Fibroblast of pulmonary artery (primary cell): ENCODE measurements at places on chromosomes 7 and 10.

DNA sequence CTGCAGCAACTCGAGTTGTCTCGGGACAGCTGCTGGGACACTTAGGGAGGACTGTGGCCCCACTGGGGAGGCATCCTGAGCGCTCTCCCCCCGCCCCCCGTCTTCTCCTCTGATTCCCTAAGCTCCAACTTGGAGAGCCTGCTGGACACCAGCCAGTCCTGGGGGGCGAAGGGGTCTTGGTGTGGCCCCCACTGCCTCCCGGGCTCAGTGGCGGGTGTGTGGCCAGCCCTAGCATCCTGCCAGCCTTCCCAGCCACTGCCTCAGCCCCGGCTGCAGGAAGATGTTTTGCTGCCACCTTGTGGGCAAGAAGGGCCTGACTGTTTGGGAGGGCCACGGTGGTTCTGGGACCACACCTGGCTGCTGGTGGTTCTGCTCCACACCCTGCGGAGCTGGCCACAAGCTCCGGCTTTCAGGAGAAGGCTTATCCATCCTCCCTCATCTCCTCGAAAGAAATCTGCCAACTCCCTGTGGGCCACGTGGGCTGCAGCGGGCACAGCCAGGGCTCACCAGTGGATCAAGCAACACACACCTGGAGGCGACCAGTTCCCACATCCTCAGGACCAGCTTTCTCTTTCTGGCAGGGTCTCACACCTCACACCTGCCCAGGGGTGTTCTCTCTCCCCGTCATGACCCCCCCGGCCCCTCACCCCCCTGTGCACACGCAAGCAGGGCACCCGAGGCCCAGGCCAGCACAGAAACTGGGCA lies 24.8 kb downstream of the AGAP3 start:
- peak; percentile 73 for DNase-seq

DNA sequence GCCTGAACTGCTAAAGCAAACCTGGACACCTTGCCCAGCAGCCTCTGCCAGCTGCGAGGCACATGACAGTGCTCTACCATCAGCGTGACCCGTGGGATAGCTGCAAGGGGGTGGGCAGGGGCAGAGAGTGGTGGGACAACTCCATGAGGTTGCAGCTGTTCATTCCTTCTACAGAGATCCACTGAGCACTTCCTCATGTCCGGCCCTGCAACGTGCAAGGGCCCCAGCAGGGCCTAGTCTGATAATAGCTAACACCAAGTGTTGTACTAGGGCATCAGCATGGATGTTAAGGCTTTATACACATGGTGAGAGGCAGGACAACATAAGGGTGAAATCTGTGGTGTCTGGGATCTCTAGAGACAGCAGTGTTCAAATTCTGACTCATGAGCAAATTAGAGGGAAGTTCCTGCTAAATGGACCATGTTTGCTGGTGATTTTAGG lies 14.3 kb downstream of the NOD1 start:
- DNase-seq: no peak

GRCh38 chr10:60139290-60139689 lies 232.9 kb upstream of the CCDC6 start:
- DNase-seq: no peak

- DNase-seq: no peak
Observed at GRCh38 chr7:130393841-130394411, 13.6 kb downstream of the CPA1 start.

- DNase-seq: no peak
Observed at GRCh38 chr10:69363666-69364065, 53.1 kb downstream of the TACR2 start.

- DNase-seq: peak; percentile 46
Observed at GRCh38 chr7:139855498-139856270, 26.6 kb downstream of the TBXAS1 start.

- peak; percentile 26 for DNase-seq
Observed at GRCh38 chr7:21941611-21942141, 4.0 kb downstream of the CDCA7L start.

GRCh38 chr10:109218207-109218606 lies 705.1 kb downstream of the XPNPEP1 start:
- DNase-seq: no peak

- DNase-seq: peak; percentile 16
Observed at GRCh38 chr10:52198540-52198939, 115.5 kb upstream of the DKK1 start.

DNA sequence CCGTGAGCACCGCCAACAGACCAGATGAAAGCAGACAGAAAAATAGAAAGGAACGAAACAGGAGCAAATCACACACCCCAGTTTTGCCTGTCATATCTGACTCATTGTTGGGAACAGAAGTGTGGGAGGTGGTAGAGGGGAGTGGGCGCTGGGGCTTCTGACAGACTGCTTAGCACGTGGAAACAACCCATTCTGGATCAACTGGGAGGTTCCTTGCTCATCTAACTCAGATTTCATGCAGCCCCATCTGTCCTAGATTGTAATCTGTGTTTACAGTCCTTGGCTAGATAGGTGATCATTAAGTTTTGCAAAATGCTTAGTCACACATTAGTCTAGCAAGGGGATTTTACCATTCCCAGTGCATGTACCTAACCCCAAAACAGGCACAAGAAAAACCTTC lies 154.1 kb downstream of the NRP1 start:
- DNase-seq: no peak

- DNase-seq: no peak
Observed at GRCh38 chr7:132777414-132777813, 201.1 kb upstream of the PLXNA4 start.

DNA sequence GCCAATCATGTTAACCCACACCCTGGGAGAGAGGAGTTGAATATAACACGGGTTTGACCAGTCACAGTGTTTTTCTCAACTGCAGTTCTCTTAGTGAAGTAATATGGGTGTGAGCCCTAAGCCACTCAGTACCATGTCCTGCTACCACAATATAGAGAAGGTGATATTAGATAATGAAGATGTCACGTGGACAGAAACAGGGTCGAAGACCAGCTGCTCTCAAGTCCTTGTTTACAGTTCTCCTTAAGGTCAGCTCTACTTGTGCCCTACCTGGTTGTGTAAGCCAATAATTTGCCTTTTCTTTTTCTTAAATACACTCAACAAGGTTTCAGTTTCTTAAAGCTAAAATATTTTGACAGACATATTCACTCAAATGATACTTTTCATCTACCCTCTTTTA lies 128.3 kb upstream of the POT1 start:
- DNase-seq: no peak

GRCh38 chr7:12862146-12862545 lies 174.7 kb downstream of the ARL4A start:
- no peak for DNase-seq

GRCh38 chr7:30112103-30112713 lies 22.6 kb upstream of the MTURN start:
- no peak for DNase-seq

GRCh38 chr10:121594623-121595350 lies 3.5 kb downstream of the FGFR2 start:
- DNase-seq: no peak

- no peak for DNase-seq
Observed at GRCh38 chr10:118732245-118733165, 22.3 kb downstream of the CACUL1 start.

- peak; percentile 92 for DNase-seq
Observed at GRCh38 chr10:3099291-3100092, 32.1 kb downstream of the PFKP start.

GRCh38 chr10:6033954-6034353 lies 28.2 kb downstream of the IL2RA start:
- DNase-seq: no peak

GRCh38 chr7:133629701-133630100 lies 376.8 kb downstream of the EXOC4 start:
- DNase-seq: no peak

GRCh38 chr10:113928830-113929229 lies 74.4 kb downstream of the NHLRC2 start:
- no peak for DNase-seq

DNA sequence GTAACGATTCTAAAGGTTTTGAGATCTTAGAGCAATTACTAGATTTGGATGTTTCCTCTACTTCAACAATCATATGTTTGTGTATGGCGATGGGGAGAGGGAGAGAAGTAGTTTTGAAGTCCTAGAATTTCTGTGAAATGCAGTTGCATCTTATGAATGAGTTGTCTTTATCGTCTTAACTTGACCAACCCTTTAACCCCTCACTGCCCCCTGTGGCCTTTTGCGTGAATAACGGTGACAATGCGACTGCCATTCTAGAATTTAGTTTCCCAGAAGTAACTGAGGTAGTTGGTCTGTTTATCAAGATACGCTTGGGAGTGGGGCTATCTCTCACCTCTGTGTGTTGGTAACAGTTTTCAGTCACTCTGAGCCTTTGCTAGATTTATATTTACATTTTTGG lies 204.6 kb downstream of the HDAC9 start:
- no peak for DNase-seq

- DNase-seq: peak; percentile 64
Observed at GRCh38 chr7:112084520-112084971, 121.7 kb downstream of the DOCK4 start.

GRCh38 chr10:131435760-131436457 lies 124.4 kb upstream of the TCERG1L start:
- DNase-seq: no peak

DNA sequence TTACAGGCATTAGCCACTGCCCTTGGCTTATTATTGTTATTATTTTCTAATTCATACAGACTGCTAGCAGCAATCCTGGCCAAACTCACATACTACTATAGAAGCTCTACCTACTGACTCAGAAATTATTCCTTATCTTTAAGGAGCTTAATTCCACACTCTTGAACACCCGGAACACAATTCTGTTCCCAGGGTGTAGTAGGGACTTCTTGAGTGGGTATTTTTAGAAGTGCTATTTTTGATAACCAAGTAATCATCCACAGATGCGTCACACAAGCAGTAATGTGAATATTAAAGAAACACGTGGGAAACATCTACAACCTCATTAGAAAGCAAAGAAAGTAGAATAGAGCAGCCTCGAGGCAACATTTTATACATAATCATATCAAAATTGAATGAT lies 149.2 kb downstream of the PTEN start:
- DNase-seq: peak; percentile 10

- peak; percentile 82 for DNase-seq
Observed at GRCh38 chr10:93999401-93999851, 5.7 kb downstream of the PLCE1 start.

DNA sequence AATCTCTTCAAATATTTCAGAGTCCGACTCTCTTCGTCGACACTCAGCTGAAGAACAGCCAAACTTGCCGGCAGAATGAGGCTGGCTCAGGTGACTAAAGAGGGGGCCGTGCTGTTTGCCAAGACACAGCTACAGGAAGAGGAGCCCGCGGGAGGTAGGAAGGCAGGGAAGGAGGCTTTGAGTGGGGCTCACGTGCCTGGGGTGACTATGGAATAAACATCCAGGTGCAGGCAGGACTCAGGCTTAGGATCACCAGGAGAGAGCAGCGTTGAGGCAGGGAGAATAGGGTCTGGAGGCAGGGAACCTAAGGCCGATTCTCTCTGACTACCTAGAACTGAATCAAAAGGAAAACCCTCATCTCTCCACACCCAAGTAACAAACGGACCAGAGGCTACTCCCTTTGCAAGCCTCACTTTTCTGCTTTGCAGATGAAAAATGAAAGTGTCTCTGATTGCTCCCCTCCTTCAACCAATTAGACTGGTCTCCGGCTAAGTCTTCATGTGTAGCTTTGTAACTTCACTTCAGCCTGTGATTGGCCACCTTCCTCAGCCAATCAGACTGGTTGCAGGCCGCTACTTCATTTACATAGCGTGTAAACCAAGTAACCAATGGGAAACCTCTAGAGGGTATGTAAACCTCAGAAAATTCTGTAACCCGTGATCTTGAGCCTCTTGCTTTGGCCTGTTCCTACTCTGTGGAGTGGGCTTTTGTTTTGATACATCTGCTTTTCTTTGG lies 19.7 kb upstream of the BNIP3 start:
- peak; percentile 56 for DNase-seq

GRCh38 chr10:36721871-36722270 lies 403.5 kb upstream of the ANKRD30A start:
- DNase-seq: no peak

DNA sequence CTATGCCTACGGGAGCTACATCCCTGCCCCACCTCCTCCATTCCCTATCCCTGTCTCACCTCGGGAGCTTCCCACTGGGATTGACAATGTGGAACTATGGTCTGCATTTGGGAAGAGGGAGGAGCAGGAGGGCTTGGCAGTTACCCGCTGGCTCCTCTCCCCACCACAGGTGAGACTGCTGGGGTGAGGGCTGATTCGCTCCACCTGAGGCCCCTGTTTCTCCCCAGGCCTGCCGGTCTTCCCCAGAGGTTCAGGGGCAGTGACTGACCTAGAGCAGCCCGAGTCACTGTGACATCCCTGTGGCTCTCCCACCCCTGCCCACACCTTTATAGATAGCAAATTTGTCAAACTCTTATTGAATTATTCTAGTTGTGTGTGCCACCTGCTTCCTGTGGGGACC lies 252.6 kb downstream of the GLRX3 start:
- no peak for DNase-seq

GRCh38 chr7:75694638-75695399 lies 43.9 kb downstream of the HIP1 start:
- DNase-seq: no peak

DNA sequence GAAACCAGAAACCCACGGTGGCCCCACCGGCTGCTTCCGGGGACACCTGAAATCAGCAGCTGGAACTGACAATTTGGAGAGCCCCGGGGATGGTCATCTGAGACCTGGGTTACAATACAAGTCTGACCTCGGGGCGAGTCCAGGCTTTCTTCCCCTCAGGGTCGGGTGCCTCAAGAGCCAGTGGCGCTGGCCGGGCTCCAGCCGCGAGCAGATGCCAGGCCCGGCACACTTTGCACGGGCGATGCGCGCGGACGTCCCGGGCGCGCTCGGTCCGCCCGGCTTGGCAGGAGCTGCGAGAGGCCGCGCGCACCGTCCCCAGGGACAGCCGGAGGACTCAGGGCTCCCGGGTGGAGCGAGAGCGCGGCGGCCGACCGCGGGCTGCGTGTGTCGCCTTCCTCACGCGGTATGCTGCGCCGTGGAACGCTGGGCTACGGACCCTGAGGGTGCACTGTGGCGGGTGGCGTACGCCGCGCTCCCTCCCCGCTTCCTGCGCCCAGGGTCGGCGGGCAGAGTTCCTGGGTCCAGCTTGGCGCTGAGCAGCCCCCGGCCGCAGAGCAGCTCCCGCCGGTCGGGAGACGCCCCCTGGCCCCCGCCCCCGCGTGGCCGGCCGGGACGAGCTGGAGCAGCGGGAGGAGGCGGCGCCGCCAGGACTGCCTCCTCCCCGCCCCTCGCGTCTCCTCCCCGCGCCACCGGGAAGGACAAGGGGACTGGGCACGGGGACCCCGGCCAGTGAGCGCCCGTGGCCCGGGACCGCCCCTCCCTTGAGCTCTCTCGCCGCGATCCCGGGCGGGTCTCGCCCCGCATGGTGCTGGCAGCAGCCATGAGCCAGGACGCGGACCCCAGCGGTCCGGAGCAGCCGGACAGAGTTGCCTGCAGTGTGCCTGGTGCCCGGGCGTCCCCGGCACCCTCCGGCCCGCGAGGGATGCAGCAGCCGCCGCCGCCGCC lies at the start of gene RBM20:
Gene RBM20, plus strand, starts transcription at position 684 of the 945 bp plus-strand sequence. Its CDS starts 119 bp downstream, at position 803.
- DNase-seq: peak; percentile 15
